ENCODE measurements at places on chromosomes 11 and 22. TPM values are rescaled to one million over a fixed set of nuclear protein-coding genes. Genes with fewer than 3 reads are reported as not detected.

DNA sequence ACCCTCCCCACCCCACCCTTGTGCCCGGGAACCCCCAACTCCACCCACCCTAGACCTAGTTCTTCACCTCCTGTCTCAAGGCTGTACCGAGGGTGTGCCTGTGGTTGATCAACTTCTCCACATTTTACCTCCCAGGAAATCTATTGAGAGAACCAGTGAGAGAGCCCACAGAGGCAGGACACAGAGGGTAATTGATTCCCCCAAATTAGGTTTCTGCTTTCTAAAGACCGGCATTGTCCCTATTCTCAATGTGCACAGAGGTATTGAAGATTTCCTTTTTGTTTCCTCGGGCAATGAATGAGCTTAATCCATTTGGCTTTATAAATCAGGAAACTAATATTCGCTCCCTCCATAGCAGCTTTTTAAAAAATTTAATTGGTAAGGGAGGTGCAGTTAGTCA is 6.0 kb upstream of the LMO1 start:
- DNase-seq: no peak

DNA sequence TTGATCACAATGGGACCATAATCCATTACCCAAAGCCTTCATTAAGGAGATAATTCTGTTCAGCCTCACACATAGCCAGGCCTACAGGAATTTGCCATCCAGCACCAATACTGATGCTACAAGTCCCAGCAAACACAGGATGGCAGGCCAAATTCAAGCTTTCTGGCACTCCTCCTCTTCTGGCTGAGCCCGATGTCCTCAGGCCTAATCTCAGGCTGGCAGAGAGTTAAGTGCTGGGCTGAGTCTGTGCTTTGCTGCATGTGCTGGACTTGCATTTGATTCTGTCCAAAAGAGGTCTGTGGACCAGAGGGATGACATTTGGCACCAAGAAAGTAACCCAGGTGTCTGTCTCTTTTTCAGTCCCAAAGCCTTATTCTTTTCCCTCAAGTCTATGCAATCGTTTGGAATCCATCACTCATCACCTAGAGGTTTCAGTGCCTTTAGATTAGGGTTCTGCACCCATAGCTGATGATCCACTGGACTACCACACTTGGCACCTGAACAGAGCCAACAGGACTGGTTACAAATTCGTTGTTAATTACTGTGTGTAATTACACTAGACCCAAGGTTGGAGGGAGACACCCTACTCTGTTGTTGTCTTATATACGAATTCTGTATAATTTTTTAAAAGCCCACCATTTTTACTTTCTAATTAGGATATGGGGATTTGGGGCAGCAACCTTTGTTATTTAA is 19.4 kb upstream of the LIN7C start:
- DNase-seq: peak; percentile 3

GRCh38 chr11:120013325-120014250 is 124.3 kb downstream of the TRIM29 start:
- DNase-seq: peak; percentile 33

The KCTD14 gene
- total RNA-seq: 12.8 TPM

DNA sequence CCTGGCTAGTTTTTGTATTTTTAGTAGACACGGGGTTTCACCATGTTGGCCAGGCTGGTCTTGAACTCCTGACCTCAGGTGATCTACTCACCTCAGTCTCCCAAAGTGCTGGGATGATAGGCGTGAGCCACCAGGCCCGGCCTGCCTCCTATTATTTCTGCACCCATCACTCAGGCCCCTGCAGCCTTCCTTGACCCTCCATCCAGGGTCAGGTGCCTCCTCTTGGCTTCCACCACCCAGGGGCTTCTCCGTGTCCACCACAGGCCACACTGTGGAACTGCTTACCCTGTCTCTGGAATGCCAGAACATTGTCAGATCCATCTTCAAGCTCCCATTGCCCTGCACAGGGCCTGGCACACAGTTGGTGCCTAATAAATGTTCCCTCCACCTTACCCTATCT is 75.4 kb upstream of the RTL6 start:
- no peak for DNase-seq

The SLC25A45 gene
- 1.9 TPM for total RNA-seq

DNA sequence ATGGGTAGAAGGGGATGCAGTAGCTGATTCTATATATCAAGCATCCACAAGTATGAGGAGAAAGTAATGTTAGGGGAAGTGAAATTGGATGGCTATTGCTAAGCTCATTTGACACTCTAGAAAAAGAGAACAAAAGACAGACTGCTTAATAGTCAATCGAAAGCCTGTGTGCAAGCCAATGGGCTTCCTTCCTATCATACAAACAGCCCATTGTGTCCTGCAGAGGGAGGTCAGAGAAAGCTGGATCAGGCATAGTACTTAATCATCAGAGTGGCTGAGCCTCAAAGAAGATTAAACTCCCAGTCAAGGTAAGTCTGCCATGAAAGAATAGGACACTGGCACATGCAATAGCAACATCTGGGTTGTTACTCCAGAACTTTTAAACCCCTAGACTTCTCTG is 50.9 kb upstream of the PGR start:
- DNase-seq: no peak

GRCh38 chr11:86152006-86152862 is 83.3 kb upstream of the PICALM start:
- no peak for DNase-seq

The MTFP1 gene
- 25.3 TPM for total RNA-seq

The H19 gene
- total RNA-seq: not detected

The SLCO2B1 gene
- not detected for total RNA-seq

DNA sequence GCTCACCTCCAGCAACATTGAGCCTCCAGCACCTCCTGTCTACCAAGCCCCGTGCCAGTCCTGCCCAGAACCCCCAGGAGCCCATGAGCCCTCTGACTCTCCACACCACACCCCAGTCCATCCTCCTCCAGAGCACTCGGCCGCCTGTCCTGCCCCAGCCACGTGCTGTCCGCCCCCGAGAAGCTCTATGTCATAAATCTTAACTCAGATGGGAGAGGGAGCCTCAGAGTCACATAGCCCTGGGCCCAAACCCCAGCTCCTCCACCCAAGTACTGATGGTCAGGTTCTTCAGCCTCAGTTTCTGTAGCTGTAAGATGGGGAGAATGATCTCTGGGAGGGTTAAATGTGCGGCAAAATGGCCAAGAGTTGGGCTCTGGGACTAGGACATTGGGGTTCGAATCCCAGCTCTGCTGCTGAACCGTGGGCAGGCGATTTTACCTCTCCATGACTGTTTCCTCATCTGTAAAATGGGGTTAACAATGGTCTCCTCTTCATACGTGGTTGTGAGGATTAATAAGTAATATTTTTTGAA is 27.8 kb downstream of the CYTH4 start:
- DNase-seq: no peak

DNA sequence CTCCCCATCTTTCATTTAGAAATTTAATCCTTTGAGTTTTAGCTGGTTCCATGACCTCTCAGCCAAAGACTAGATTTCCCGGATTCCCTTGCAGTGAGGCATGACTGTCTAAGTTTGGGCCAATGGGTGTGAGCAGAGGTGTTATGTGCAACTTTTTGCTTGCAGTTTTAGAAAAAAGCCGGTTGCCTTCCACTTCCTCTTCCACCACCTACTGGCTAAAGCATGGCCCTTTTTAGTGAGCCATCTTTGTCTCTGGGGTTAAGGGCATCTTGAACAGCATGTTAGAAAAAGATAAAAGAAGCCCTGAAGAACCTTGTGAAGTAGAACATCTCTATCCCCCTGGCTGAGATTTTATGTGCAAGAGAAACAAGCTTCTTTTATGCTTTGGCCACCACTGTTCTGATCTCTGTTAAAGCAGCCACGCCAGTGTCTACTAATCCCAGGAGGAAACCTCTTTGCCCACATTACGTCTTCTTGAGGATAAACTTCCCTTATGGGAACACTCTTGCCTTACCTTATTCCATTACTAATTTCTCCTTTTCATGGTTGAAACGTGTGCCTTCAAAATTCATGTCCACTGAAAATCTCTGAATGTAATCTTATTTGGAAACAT is 279.9 kb downstream of the TENM4 start:
- DNase-seq: peak; percentile 2

DNA sequence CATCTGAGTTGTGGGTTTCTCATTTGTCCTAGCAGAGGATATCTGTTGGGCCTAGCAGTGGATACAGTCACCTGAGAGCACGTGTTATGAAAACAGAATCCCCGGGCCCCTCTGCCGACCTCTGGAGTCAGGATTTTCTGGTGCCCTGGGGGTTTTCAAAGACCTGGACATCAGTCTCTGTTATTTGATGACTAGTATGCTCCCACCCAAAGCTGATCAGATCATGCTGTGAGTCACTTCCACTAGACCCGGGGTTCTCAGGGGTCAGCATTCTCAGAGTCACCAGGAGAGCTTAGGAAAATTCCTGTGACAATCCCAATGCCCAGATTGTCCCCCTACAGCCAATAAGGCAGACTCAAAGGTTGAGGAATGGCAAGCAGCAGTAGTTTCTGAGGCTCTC is 38.7 kb downstream of the KCNJ1 start:
- no peak for DNase-seq

DNA sequence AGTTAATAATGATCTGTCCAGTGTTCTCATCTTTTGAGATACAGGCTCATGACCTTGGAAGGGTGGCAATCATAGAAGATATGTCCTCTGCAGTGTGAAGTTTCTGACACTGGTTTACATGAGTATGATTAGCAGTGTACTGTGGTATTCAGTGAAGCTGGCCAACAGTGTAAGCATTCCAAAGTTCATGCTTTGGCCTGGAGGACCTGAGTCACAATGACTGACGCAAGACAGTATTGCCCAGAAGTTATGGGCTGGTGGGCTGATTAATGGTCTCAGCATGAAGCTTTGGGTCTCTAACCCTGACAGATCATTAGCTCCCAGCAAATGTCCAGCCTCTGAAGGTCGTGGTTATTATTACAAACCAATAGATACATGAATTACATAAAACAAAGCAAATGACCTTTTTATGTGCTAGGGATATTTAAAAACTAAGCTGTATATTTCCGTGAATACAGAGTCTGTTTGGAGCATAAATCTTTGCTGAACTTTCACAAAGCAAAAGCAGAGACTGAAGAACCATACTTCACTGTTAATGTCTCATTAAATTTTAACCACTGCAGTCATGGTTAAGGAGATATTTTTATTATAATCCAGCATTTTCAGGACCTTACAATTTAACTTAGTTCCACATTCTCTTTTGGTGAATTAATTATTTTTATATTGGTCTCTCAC is 28.3 kb upstream of the USP47 start:
- peak; percentile 89 for DNase-seq

DNA sequence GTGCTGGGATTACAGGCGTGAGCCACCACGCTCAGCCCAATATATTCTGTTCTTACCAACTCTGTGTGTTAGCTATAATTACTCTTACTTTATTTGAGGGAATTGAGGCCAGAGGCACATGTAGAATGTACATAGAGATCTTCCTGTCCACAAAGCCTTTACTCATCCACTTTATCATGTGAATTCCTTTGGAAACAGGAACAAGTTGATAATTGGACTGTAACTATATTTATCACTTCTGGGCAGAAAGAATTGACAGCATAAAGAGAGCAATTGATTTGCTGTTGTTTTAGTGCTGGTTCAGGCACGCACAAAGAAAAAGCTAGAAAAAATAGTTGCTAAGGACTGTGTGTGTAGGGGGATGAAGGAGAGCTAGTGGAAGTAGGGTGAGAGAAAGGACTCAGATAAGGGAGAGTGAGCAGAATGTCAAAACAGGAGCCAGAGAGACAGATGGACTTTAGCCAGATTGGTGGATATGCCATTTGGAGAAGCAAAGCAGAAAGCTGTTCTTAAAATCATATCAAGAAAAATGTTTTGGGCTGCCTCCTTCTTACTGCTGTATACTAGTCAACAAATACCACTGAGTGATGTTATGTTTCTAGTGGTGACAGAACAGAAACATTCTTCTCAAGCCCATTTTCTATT is 929.8 kb upstream of the CNTN5 start:
- no peak for DNase-seq

- peak; percentile 61 for DNase-seq
Measured at GRCh38 chr22:36144886-36145541, 15.5 kb downstream of the APOL3 start.

GRCh38 chr22:16801571-16801970 is 23.6 kb downstream of the XKR3 start:
- DNase-seq: no peak

DNA sequence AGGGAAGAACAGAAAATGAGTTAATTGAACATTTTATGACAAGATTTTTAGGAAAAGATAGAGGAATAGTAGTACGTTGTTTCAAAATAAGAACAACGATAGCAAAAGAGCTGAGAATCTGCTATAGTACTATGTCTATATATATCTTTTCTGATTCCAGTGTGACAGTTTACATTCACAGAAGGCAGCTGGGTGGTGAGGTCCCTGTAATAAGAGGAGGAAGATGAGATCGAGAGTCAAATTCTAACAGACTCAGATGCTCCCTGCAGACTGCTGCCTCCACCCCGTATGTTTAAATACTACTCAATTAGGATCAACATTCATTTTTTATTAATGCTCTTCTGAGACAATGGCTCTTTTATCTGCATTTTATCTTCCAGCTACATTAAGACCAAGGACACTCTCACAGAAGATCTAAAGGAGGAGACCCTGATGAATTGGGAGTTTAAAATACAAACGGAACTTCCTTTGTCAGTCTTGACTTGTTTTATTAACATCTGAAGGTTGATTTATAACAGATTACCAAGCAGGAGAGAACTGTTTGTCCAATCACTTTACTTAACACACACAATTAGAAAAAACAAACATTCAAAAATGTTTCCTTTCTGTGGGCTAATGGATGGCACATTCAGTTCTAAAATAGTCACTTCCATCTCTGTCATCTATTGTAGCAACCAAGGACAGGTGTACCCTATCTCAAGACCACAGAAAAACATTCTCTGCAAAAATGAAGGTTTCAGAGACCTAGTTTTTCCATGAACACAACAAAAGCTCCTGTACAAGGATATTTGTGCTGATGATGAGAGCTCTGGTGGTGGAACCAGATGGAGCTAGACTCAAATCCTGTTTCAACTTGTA is 240.2 kb downstream of the CADM1 start:
- DNase-seq: no peak

GRCh38 chr11:257766-258493 is 20.3 kb upstream of the NLRP6 start:
- DNase-seq: no peak

DNA sequence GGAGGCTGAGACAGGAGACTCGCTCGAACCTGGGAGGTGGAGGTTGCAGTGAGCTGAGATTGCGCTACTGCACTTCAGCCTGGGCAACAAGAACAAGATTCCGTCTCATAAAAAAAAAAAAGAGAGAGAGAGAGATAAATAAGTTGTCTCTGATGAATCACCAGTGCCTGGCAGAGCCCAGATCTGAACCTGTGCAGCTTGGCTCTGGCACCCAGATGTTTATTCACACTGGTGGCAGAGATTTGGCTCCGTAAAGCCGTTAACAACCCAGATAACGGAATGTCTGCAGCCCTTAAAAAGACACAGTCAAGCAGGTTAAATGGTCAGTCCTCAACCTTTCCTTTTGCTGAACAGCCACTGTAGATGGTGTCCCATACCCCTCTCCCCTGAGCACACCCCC is 33.5 kb upstream of the RTL6 start:
- peak; percentile 87 for DNase-seq

GRCh38 chr22:36155702-36156101 is 4.9 kb downstream of the APOL3 start:
- no peak for DNase-seq

The CTSC gene
- 62.9 TPM for total RNA-seq

GRCh38 chr11:116404462-116404798 is 368.4 kb downstream of the BUD13 start:
- no peak for DNase-seq
